GM10248 (cell line): ENCODE measurements at places on chromosomes 4 and X.

DNA sequence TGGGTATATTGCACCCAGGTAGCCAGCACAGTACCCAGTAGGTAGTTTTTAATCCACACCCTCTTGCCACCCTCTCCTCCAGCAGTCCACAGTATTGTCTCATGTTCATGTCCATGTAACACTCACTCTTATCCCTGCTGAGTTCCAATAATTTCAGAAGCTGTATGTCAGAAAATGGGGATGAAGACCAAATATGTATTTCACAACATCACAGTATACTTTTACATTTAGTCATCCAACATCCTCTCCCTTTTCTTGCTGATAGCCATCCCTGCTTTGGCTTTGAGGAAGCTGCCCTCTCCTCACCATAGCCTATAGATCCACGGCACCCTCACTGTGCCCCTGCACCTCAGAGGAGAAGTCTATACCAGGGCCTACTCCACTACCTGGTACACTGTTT lies 126.0 kb upstream of the LDB2 start:
- DNase-seq, result no peak

DNA sequence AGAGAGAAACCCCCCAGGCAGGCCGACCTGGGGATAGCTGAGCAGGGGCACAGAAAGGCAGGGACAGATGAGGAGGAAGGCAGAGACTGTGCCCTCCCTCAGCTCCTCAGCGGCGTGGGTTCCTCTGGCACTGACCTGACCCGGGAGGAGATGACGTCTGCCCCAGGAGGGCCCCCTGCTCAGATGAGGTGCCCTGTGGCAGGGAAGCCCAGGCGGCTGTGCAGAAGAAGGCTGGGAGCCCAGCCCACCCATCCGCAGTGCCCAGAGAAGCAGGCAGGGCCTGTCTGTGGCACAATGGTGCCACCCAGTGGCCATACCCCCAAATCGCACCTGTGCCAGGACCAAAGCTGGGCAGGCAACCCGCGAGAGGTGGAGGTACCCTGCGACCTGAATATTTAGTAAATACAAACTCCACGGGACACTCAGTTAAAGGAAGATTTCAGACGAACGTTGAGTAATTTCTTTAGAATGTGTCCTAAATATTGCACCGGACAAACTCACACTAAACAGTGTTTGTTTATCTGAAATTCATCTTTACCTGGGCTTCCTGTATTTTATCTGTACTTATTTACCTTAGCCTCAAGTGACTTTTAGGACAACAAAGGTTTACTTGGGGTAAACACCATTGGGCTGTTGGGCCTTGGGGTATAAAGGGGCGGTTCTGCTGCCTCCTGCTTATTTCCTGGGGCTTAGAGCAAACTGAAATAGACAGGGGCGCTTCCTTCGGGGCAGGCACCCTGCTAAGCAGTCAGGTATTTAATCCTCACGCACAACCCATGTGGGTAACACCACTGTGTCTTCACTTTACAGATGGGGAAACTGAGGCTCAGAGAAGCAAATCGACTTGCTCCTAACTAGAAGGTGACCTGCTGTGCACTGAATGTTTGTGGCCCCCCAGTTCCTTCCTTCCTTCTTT lies 46.5 kb upstream of the HMX1 start:
- DNase-seq, result peak; percentile 81

DNA sequence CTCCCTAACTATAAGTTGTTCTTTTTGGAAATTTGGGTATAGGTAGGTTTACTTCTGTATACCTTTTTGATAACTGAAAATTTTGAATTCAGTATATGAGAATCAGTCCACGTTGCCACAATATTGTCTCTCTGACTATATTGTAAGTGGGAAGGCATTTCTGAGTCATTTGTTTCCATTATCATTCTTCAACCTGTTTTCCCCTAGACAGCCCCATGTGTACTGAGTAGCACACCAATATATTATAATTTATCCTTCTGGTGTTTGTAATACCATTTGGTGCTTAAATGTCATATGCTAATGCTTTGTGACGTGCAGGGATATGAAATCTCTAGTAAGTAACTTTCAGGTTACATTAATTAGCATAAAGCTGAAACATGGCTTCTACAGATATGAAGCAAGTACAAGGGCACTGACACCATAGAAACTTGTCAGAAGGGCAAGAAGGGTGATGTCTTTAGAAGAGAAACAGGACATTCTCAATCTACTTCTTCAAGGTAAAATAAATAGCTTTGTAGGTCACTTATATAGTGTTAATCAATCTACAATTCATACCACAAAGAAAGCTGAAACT lies 27.7 kb downstream of the PAK3 start:
- DNase-seq, result no peak

DNA sequence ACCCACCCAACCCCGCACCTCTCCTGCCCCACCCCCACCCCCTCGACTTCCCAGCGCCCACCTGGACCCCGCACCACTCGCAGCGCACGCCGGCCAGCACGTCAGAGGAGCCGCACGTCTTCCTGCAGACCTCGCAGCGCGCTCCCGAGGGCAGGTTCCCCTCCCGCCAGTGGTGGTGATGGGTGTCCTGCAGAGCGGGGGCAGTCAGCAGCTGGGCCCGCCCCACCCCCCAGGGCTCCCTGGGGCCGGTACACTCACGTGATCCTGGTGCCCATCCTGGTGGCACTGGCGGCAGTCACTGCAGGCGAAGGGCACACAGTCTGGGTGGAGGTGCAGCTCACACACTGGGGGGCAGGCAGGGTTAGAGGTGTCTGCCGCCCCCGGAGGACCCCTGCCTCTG lies 5.1 kb downstream of the DGKQ start:
- DNase-seq, result no peak

DNA sequence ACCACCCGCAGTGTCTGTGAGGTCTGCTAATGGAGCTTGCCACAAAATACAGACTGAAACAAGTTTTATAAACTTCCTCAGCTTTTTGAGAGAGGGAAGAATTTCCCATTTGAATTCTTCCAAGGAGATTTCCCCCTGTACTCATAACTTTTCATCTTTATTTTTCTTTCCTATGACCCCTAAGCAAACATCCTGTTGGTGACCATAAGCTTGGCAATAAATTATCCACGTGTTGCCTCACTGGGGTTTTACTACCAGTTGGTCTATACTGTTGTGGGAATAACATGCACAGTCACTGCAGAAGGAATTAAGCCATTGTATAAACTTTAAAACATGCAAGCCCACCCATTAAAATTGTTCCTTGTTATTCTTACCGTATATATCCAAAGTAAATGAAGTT lies 86.2 kb downstream of the SLC39A8 start:
- no peak for DNase-seq

- no peak for DNase-seq
Measured at GRCh38 chr4:121800638-121800960, 524 bp upstream of the EXOSC9 start.

DNA sequence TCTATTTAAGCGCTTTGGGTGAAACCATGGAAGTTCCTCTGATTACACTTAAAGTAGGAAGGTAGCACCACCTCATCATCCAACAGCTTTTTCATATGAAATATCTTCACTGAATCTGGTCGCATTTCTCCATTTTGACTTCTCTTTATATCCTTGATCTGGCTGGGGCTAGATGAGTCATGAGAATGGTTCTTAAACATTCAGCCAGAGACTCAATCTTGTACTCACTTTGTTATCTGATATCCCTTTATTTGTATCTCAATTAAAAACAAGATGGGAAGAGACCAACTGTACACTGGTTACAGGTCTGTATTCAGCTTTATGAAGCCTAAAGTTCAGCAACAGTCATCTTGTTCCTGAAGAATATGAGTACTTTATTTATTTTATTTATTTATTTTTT lies 84.9 kb downstream of the CBLL2 start:
- no peak for DNase-seq

DNA sequence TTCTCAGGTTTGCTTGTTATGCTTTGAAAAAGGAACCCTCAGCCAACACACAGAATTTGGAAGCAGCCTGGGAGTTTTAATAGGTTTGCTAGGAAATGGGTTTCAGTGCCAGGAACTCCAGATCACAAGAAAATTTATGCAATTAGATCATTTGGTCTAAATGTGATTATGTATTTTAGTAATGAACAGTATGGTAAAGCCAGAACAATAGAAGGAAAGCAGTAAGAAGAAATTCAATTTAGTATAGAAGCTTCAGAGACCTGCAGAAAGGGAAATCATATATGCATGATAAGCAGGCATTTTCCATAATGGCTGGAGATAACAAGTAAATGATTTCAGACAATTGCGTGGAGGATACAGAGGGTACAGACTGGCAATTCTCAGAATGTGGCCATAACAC lies 184.7 kb downstream of the KCNIP4 start:
- no peak for DNase-seq

DNA sequence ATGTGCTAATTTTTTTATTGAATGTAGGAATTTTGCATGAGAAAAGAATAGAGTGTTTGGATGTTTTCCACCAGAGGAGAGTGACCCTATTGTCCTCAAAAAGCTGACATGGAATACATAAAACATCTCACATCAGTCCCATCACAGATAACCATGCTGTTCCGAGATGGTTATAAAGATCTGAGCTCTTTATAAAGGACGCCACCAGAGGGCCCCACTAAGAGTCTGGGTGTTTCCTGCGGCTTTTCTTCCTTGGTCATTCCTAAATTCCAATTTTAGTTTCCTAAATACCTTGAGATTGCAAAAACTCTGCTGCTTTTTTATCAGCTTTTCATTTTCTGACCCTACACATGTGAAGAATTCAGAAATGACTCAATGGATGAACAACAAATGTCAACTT lies 504.5 kb upstream of the FRG1 start:
- no peak for DNase-seq

- DNase-seq, result no peak
Measured at GRCh38 chr4:122065149-122065548, 87.0 kb upstream of the BLTP1 start.

DNA sequence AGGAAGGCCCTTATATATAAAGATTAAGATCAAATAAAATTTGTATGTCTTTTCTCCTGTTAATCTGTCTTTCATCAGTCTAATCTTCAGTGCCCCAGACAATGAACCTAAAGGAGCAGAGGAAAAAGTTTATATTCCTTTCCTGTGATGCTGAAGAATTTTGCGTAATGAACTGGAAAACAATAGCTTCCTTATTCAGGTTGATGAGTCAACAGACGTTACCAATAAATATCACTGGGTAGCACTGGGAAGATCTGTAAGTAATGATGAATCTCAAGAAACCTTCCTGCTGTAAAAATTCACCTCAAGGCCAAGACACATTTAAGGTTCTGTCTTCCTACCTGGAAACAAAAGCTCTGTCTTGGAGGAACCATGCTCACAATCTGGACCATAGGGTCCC lies 25.5 kb downstream of the CDKN2AIP start:
- DNase-seq, result no peak
